ENCODE measurements at places on chromosomes 12 and 14.

GRCh38 chr12:110845339-110845682 is 1.5 kb upstream of the CCDC63 start:
- DNase-seq: no peak

GRCh38 chr14:105493921-105494605 is 3.0 kb downstream of the TEDC1 start:
- no peak for DNase-seq

DNA sequence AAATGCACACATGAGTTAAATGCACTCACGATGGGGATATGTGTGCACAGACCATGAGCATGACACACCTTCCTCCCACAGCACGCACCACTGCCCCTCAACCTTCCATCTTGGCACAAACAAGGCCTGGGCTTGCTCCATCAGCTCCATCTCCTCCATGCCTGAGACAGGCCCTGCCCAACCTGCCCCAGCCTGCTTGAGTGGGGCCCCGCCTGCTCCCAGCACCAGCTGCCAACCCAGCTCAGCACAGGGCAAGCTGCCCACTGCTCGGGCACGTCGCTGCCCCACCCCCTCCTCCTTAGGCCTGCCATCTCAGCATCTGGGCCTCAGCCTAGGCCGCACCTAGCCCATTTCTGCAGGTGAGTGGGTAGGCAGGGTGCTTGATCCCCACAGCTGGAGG is 27.6 kb upstream of the KRT78 start:
- DNase-seq: no peak

DNA sequence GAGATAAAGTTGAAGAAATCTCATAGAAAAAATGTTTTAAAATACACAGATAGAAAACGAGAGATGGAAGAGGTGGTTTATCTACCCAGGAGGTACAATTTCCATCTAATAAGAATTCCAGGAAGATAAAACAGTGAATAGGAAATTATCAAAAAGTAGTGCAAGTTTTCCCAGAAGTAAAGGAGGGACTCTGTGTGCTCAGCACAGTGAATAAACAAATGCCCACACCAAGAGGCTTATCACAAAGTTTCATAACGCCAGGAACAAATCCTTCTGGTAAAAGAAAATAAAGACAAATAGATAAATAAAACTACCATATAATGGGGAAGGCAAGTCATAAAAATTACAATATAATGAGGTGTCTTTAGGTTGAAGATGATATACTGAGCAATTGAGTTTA is 179.0 kb downstream of the SLC41A2 start:
- DNase-seq: no peak

DNA sequence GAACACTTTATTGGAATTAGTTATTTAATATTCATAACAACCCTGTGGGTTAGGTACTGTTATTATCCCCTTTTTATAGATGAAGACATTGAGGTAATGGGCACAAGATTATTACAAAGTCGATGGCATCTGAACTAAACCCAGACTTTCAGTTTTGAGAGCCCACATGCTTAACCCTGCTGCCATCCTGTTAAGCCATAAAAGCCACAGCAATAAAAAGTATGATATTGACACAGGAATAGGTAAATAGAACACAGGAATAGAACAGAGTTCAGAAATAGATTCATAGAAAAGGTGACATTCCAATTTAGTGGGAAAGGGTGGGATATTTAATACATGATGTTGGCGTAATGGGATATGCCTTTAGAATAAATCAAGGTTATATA is 119.8 kb downstream of the SLC38A1 start:
- no peak for DNase-seq

DNA sequence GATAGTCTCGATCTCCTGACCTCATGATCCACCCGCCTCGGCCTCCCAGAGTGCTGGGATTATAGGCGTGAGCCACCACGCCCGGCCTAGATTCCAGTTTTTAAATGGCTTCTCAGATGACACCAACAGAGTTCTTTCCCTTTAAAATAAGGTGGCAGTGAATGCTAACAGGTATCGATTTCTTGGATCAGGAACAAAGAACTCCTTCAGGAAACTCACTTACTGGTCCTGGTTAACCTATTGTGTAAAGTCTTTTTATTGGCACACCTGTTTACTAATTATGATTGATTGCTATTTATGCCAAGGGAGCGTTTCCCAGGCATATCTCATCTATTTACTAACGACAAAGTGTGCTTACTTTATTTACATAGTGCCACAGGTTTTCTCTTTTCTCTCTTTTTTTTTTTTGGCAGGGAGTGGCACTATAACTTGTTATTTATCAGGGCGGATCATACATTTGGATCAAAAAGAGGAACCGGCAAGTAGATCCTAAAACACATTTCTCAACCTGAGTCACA is 89.7 kb downstream of the GLT1D1 start:
- no peak for DNase-seq

DNA sequence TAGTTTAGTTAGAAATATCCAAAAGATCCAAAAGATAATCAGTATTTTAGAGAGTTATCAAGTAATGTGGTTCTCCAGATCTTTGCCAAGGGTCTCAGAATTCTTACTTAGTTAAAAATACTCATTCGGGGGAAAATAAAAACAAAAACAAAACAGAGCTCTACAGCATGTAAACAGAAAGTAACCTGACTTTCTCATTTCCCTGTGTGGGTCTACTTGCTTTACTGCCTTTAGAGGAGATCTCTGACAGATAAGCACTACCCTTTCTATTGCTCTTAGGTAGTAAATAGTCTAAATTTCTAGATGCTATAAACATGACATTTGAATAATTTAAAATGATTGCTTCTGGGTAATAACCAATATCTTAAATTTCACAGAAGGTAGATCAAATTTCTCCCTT is 371.8 kb downstream of the RPL10L start:
- DNase-seq: no peak

DNA sequence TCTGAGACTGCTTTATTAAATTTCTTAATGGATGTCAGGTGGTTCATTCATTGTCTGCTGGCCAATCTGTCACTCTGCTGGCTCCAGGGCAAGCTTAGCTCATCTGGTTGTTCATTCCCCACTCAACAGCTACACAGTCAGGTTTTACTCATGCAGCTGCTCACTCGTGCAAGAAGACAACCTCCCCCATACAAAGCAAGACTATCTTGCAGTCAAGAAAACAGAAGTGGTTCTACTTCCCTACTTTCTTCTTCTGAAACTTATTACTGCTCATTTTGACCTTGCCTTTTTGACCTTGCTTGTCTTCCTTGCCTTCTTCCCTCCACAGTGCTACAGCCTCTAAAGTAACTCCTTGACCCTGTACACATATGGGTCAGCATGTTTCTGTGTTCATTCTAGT is 277.9 kb downstream of the SSPN start:
- no peak for DNase-seq

DNA sequence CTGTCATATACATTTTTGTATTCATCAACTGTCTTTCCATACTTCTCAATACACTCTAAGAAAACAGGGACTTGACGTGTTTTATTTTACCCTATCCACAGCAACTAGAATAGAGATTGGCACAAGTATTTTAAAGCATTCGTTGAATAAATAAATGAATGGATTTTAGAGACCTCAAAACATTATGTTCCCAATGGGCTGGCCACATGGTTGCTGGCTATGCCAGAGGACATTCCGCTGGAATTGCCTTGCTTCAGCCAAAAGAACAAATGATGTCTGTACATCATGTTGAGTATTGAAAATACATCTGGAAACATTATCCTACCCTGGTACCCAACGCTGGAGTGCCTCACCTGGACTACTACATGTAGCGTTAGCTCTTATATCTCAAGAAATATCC is 132.8 kb upstream of the RAP1B start:
- DNase-seq: no peak

DNA sequence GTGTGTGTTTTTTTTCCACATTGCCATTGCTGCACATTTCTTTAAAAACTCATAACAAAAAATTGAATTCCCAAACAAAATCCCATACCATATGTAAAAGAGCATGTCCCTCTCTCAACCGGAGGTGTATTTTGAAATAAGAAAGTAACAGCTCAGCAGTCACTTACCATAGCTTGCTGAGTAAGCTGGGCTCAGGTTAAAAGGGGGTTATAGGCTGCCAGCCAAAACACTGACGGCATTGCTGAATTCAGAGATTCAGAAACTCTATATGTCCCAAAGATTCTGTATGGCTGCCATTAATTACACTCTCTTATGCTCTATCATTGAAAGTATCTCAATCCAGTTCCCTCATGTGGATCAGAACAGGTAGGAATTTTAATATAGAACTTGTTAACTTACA is 276.0 kb downstream of the FOXG1 start:
- no peak for DNase-seq

GRCh38 chr14:49970474-49971147 is 77.7 kb downstream of the ARF6 start:
- no peak for DNase-seq

DNA sequence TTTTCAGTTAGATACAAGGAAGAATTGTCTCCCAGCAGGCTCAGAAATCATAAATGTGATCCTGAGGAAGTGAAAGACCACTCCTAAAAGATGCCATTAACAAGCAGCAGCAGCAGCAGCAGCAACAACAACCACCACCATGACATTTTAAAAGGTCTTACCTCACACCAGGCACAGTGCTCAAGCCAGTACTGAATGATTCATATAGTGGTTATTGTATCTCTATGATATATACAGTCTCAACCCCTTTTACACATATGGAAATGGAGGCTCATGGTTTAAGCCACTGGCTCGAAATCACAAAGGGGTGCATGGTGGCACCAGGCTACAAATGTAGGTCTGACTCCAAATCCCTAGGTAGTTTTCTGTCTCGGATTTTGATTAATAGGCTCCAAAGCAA is 126.9 kb downstream of the KTN1 start:
- no peak for DNase-seq

- no peak for DNase-seq
These were observed 884 bp upstream of the TMEM132C start for GRCh38 chr12:128266086-128266485.

DNA sequence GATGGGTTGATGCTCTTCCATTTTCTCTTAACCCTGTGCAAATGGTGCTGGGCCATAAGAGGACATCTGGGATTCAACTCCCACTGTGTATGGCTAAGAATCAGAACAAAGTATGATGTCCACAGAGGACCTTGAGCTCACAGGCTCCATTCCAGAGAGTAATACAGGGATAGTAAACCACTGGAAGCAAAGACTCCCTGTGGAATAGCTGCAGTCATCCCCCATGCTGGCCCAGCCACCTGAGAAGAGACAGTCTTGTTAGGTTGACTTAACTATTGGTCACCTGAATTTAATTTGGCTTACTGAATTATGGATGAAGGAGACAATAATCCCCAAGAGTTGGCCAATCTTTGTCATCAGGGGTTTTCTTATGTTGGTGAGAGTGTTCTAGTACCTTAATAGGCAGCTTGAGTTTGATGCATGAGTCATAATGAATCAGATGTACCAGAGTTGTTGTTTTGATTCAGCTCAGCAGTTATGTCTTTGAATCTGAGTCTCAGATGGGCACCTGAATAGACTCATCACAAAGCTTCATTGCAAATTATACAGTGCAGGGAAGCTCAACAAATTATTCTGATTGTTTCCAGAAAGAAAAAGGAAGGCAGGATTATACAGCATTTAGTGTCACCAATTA is 122.7 kb downstream of the SSPN start:
- DNase-seq: no peak

DNA sequence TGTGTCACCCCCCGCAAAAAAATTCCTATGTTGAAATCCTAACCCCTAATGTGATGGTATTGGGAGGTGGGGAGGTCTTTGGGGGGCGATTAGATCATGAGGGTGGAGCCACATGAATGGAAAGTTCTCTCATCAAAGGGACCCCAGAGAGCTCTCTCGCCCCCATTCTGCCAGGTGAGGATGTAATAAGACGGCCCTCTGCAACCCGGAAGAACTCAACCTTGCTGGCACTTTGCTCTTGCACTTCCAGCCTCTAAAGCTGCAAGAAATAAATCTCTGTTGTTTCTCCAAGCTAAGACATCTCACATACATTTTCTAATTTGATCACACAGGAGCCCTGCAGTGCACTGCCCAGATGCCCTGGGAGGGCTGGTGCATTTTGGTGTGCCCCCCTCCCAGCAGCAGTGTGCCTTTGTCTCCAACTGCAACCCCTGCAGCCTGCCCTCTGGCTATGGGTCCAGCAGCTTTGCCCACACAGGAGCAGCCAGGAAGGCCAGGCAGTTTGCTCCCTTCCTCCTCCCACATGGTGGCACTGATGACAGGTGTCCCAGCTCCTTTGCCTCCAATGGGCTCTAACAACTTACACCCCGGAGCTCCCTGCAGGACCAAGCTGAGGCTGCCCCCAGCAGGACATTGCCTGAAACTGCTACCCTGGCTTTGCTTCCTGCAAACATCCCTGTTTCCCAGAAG is 59.3 kb downstream of the C14orf132 start:
- DNase-seq: peak; percentile 33

GRCh38 chr12:69189378-69189978 is 49.9 kb upstream of the CPSF6 start:
- DNase-seq: no peak

DNA sequence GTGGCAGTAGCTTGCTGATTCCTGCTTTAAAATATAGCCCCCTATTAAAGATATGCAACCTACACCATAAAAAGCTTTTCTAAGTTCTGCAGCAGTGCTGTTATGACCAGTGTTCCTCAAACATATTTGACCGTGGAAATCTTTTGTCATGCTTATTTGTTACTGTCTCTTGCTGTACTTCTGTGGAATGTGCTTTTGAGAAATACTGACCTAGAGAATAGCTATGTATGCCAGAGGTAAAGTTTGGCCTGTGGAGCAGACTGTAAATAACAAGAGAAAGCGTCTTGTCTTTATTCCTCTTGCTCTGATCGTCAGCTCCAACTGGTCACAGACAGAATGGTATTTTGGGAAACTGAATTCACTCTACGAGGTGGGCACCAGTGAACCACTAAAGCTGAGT is 239.0 kb downstream of the FBXL14 start:
- DNase-seq: no peak

DNA sequence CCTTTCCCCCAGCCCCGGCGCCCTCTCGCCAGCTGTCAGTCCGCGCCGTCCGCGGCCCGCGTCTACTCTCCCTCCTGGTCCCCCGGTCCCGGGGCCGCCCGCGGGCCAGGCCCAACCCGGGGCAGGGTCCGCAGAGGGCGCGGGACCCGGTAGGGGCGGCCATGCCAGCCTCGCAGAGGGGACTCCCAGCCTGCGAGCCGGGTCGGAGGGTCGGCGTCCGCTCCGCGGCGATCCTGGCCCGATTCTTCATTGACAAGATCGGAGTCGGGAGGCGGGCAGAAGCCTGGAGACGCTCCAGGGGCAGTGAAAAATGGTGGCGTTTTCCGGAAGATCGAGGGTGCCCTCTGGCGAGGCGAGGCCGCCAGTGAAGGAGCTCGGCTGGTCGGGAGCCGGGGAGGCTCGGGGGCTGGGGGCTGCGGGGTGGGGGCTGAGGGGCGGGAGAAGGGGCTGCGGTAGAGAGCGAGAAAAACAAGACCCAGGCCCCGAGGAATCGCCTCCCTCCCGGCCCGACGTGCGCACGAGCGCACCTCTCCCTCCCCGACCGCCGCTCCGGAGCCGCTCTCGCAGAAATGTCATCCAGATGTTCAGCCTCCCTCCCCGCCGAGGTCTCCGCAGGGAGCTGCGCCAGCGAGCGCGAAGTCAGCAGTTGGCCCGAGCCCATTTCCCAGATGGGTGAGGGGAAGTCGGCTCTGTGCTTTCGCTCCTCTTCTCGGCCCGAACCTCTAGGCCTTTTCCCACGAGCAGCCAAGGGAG is 647 bp upstream of the TGFB3 start:
- peak; percentile 63 for DNase-seq

- no peak for DNase-seq
These were observed 597.5 kb upstream of the LMO3 start for GRCh38 chr12:17203497-17203896.
